ENCODE measurements at places on chromosomes 13 and 19.

GRCh38 chr13:31101472-31102170 lies 60.1 kb downstream of the HSPH1 start:
- no peak for DNase-seq

DNA sequence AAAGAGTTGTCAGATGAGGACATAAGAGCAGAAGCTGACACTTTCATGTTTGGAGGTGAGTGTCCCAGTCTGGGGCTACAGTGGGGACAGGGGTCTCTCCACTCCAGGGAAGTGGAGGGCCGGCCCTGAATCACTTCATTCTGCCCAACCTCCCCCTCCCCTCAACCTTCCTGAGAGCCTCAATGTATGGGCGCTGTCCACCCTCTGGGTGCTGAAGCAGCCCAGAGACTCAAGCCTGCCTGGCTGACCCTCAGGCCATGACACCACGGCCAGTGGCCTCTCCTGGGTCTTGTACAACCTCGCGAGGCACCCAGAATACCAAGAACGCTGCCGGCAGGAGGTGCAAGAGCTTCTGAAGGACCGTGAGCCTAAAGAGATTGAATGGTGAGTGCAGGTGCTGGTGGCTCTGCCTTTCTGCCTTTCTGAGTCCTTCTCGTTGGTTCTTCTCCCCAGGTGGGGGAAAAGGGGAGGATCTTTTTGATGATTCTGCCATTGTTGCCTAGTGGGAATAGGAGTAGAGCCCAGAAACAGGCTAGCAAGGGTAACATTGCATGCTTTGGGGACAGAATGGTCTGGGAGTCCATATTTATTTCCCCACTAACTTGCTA lies 8.8 kb downstream of the CYP4F8 start:
- no peak for DNase-seq

DNA sequence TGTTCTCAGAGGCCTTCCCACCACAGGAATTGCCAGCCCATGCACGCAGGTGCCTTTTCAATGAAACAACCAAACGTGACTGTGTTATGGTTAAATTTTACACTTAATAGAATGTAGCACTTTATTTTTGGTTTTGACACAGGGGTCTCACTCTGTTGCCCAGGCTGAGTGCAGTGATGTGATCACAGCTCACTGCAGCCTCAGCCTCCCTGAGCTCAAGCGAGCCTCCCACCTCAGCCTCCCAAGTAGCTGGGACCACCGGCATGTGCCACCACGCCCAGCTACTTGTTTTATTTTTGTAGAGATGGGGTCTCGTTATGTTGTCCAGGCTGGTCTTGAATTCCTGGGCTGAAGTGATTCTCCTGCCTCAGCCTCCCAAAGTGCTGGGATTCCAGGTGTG lies 7.2 kb downstream of the ATP8B3 start:
- no peak for DNase-seq

DNA sequence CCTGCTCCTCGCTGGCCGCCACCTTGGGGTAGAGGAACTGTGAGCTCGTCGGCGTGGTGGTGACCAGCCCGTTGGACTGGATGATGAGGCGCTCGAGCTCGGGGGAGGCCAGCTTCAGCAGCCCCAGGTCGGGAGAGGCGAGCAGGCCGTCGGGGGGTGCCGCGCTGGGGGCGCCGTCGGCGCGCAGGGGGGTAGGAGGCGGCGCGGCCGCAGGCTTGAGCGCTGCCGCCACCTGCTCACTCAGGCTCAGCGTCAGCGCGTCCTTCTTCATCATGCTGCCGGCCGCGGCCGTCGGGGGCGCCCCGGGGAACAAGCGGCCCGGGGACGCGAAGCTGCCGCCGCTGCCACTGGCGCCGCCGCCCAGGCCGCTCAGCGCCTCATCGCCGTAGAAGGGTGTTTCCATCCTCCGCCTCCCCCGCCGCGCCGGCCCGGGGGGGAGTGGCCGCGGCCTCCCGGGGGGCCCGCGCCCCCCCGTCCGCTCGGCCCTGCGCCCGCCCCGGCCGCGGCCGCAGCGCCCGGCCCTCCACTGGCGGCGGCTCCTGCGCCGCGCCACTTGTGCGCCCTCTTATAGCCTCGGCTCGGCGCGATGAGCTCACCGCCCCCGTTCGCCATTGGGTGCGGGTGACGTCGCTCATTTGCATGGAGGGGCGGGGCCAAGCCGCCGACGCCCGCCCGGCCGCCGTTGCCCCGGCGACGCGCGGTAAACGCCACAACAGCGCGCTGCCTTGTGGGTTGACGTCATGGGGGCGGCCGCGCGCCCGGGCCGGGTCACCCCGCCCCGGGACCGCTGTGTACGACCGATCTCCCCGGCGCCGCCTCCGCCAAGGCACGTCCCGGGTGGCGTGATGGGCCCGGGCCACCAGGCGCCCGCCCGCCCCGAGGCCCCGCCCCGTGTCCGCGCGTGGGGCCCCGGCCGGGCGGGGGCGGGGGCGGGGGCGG lies at the start of gene JUND:
Gene JUND, minus strand, starts transcription at position 541 of the 939 bp plus-strand sequence. Its CDS starts 138 bp downstream, at position 403.
- peak; percentile 99 for DNase-seq

DNA sequence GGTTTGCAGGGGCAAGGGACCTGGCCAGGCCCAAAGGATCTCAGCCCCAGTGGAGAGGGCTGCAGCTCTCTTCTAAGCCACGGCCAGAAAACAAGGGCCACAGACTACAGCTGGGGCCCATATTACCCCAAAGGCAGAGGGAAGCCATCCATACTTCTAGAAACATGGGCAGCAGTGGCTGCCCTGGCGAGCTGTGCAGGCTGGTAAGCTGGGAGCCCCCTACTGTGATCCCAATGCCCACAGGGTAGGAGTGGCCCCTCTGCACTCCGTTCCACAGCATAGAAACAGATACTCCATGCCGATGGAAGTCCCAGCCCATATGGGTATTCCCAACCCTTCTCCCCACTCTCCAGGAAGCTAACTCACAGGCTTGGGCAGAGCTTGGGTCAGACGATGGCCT lies 25.1 kb downstream of the VSTM2B start:
- DNase-seq = no peak

DNA sequence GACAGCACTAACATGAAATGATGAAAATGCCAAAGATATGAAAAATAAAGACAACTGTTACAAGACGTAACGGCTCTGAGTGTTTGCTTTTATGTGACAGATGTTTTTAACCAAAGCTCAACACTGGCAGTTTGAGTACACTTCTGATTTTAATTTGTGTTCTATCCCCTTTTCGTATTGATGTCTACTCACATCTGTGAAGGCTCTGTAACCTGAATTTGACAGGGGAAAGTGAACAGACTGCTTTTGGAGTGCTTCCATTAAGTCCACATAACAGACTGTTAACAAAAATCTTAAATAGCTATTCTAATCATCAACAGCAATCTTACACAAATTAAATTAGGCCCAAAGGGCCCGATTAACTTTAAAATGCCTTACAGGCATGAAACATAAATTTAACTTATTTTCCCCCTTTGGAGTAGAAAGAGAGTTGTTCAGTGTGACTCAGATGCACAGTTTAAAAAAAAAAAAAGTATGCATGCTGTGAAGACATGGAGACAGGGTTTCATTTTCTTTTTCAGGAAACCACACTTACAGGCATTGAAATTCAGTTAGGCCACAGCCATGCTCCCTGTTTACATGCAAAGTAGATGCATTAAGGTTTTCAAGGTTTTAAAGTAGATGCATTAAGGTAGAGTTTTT lies 16.3 kb upstream of the RNASEH2B start:
- DNase-seq = peak; percentile 49

DNA sequence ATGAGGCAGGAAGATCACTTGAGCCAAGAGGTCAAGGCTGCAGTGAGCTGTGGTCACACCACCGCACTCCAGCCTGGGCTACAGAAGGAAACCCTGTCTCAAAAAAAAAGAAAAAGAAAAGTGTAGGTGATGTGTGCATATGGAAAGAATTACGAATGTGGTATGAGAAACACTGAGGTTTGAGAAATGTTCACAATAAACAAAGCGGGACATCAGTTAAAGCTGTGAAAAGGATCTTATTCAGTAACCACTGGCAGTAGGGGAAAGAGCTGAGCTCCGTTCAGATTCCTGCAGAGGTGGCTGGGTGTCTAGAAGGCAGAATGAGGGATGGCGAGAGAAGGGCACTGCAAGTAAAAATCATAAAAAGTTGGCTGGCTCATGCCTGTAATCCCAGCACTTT lies 4.1 kb upstream of the IGSF23 start:
- no peak for DNase-seq

DNA sequence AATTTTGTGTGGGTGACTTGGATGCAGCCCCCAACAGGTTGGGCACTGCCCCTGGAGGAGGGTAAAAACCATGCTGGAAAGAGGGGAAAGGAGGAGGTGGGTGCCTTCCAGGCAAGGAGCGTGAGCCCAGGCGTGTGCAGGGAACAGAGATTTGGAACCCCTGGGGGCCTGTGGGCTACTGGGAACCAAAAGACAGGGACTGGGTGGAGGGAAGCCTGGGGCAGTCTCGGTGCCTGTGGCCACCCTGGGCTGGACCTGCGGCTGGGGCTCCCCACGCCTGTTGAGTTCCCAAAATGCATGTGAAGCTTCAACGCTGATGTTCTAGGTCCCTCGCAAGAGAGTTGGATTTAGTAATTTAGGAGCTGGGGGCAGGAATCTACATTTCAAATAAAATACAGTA lies 24.8 kb downstream of the GGACT start:
- DNase-seq = no peak

DNA sequence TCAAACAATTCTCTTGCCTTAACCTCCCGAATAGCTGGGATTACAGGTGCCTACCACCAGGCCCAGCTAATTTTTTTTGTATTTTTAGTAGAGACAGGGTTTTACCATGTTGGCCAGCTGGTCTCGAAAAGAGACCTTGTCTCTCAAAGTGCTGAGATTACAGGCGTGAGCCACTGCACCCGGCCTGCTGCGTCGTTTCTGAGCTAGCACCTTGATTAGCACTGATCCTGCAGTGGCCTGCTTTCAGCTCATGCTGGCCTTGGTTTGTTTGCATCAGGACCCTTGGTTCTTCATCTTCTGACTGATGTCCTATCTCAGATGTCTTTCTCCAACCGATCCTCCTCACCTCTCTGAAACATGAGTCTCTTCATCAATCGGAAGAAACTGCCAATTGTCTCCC lies 4.9 kb upstream of the TFDP1 start:
- no peak for DNase-seq

DNA sequence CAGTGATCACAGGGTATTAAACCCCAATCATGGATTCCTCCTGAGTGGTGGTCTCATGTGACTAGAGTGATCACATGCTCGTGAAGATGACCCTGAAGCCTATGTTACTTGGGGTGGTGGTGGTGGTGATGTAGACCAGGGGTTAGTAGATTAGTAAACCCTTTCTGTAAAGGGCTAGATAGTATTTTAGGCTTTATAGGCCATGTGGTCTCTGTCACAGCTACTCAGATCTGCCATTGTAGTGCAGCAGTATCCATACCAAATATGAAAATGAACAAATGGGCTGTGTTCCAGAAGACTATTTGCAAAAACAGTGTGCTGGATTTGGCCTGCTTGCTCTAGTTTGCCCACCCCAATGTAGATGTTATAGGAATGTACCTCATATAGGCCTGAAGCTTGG lies 9.4 kb downstream of the NDFIP2 start:
- no peak for DNase-seq

GRCh38 chr19:38616265-38616664 lies 1.5 kb downstream of the MAP4K1 start:
- no peak for DNase-seq

- no peak for DNase-seq
Observed at GRCh38 chr13:70788074-70788473, 679.8 kb upstream of the KLHL1 start.

- no peak for DNase-seq
Observed at GRCh38 chr19:29537181-29537580, 11.4 kb downstream of the VSTM2B start.

DNA sequence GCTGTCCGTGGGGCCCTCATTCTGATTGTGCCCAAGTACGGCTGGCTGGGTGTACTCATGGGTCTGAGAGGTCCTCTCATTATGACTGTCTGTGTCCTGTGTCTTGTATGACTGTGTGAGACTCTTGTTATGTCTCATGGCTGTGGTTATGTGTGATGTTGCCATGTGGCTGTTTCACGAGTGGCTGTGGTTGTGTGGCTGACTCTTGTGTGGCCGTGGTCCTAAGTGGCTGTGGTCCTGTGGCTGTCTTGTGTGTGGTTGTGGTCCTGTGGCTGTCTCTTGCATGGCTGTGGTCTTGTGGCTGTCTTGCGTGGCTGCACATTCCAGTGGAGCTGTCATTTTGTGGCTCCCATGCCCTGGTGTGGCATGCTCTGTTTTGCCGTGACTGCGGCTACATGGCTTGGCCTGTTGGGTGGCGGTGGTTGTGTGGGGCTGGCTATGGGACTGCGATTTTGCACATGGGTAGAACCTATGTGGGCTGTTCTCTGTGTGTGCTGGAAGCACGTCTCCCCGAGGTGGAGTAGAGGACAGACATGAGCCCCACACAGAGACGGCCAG lies 2.5 kb downstream of the LYL1 start:
- peak; percentile 51 for DNase-seq

GRCh38 chr13:74681891-74682290 lies 547.7 kb upstream of the KLF12 start:
- no peak for DNase-seq

- DNase-seq = peak; percentile 57
Observed at GRCh38 chr13:46551410-46552302, 1.3 kb upstream of the LRCH1 start.

DNA sequence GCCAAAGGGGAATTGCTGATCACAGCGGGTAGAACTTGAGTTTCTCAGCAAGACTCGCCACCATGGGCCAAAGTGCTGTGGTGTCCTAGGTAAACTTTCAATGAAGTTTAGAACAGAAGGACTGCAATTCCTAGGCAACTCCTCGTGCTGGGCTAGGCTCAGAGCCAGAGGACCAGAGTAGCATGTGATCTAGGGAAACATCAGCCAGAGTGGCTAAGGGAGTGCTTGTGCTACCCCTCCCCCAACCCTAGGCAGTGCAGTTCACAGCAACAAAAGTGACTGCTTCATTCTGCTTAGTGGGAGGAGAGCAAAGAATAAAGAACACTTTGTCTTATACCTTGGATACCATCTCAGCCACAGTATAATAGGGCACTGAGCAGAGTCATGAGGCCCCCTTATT lies 1658.6 kb upstream of the MIR17HG start:
- DNase-seq = no peak

- DNase-seq = no peak
Observed at GRCh38 chr19:47729799-47730520, 15.4 kb upstream of the NOP53 start.

GRCh38 chr19:1786668-1787067 lies 25.4 kb downstream of the ATP8B3 start:
- DNase-seq = no peak

GRCh38 chr13:74210693-74211393 lies 76.6 kb upstream of the KLF12 start:
- DNase-seq = no peak
